ENCODE measurements at places on chromosomes 11 and 22.
A peak's percentile ranks its signal among the peaks of the same experiment; 100 is the strongest.

- DNase-seq: no peak
Observed at GRCh38 chr22:39537975-39538374, 5.4 kb upstream of the RPS19BP1 start.

GRCh38 chr11:94655291-94655690 is 88.1 kb downstream of the PIWIL4 start:
- no peak for DNase-seq

DNA sequence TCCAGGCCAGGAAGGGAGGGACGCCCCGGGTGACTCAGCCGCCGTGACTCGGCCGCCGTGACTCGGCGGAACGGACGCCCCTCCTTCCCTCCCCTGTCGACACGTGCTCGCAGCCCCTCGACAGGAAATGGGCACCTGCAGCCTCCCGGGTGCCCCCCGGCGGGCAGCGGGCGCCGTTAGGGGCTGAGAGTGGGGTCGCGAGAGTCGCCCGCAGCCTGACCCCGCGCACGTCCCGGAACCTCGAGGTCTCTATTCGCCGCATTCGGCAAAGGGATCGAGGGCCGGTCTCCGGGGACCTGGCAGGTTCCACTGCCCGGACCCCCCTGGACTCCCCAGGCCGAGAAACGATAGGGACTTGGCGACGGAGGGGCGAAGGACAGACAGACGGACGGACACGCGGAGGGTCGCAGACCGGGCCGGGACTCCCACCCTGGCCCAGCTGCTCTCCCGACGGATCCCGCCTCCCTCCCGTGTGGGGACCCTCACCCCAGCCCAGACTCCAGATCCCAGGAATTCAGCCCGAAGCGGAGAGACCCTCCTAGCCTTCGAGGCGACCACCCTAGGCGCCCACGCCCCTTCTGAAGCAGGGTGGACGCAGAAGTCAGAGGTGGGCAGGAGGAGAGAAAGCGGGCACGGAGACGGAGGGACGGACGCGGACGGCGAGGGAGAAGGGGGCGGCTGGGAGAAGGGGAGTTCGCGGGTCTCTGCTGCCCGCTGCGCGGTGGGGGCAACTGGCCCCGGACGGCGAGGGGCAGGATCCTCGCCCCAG is 648 bp downstream of the FOSL1 start:
- DNase-seq: peak; percentile 63

DNA sequence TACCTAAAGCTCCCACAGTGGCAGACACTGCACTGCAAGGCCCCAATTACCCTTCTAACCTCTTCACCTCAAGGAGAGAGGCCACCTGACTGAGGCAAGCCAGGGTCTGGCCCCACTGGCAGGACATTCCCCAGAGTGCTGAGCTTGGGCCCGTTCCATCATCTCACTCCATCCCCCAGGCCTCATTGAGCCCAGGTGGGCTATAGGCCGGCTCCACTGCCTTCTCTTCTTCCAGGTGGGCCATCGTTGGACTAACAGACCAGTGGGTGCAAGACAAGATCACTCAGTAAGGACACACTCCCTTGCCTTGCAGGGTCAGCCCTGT is 19.1 kb downstream of the CDC45 start:
- DNase-seq: no peak

- DNase-seq: no peak
Observed at GRCh38 chr11:47156951-47157350, 19.7 kb downstream of the ARFGAP2 start.

- DNase-seq: no peak
Observed at GRCh38 chr11:75473684-75474083, 40.7 kb upstream of the KLHL35 start.

DNA sequence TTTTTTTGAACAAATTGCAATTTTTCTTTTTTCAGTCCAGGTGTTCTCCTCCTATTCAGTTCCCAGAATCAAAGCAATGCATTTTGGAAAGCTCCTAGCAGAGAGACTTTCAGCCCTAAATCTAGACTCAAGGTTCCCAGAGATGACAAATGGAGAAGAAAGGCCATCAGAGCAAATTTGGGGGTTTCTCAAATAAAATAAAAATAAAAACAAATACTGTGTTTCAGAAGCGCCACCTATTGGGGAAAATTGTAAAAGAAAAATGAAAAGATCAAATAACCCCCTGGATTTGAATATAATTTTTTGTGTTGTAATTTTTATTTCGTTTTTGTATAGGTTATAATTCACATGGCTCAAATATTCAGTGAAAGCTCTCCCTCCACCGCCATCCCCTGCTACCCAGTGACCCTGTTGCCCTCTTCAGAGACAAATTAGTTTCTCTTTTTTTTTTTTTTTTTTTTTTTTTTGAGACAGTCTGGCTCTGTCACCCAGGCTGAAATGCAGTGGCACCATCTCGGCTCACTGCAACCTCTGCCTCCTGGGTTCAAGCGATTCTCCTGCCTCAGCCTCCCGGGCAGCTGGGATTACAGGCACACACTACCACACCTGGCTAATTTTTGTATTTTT is 6.2 kb upstream of the UBE4A start:
- peak; percentile 9 for DNase-seq

DNA sequence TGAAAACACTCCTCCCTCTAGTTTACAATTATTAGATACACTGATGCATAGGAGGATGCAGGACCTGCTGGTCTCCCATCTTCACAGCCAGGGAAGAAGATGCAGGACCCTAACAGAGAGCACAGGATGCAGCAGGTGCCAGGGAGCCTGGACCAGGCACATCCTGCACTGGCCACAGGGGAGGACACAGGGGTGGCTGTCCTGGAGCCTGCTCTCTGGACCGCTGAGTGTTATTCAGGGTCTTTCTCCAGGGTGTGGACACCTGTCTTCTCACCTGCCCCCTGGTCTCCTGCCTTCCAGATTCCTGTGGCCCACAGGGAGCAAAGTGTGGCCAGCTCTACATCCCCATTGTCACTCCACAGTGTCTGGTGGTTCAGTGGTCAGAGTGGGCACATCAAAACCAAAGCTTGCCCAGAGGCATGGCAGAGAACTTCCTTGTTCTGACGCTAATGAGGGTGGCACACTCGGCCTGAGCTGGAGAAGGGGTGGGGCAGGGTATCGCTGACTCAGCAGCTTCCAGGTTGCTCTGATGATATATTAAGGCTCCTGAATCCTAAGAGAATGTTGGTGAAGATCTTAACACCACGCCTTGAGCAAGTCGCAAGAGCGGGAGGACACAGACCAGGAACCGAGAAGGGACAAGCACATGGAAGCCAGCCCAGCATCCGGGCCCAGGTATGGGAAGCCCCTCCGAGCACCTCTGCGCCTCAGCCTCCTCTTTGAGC is at the start of gene APOBEC3A:
APOBEC3A (plus strand) TSS at position 564 of the 725 bp plus-strand sequence; CDS start at position 647, 83 bp downstream.
- no peak for DNase-seq

- DNase-seq: no peak
Observed at GRCh38 chr22:38756711-38757463, 1.1 kb upstream of the SUN2 start.

DNA sequence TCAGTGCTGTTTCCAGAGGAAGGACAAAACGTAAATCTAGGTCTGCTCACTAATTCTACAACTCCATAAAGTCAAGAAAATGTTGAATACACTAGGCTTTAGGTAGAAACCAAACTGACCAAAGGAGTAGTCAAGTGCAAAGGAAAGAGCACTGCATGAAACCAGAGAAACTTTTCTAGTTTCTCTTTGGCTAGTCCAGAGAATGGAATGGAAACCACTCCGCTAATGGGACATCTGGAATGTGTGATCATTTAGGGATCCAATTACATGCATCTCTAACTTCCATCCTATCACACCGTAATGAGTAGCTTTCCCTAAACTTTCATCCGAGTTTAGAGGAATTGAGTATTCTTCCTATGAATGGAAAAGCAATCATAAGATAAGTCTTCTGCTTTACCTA is 2.4 kb downstream of the OR52M1 start:
- DNase-seq: no peak

DNA sequence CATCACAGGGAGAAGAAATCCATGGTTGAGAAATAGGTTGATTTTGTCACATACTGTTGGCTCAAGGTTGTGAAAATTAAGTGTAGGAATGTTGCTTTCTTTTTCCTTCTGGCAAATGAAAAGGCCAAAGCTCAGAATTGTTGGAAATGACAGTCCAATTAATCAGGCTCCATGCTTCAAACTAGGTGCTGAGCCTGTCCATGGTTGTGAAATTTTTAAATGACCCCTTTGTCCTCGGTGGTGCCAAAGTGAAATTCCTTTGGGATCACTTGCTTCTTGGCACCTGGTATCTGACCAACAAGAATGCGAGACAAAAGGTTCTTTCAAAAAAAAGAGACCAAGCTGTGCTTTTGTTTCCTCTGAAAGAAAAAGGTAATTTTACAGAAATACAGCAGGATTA is 451.9 kb downstream of the ETS1 start:
- peak; percentile 50 for DNase-seq

- DNase-seq: no peak
Observed at GRCh38 chr11:126893796-126894195, 106.8 kb downstream of the KIRREL3 start.

DNA sequence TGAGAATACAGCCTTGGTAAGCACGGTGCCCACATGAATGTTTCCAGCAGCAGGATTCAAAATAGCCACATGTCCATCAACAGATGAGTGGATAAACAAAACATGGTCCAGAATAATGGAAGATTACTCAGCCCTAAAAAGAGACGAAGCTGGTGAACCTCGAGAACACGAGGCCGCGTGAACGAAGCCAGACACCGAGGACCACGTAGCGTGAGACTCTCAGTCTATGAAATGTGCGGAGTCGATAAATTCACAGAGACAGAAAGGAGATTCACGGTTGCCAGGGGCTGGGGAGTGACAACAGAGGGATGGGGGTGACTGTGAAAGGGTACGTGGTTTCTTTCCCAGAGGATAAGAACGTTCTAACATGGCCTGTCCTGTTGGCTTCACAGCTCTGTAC is 2.9 kb upstream of the ASCL2 start:
- no peak for DNase-seq

- DNase-seq: no peak
Observed at GRCh38 chr11:125287491-125288210, 123.1 kb downstream of the PKNOX2 start.

DNA sequence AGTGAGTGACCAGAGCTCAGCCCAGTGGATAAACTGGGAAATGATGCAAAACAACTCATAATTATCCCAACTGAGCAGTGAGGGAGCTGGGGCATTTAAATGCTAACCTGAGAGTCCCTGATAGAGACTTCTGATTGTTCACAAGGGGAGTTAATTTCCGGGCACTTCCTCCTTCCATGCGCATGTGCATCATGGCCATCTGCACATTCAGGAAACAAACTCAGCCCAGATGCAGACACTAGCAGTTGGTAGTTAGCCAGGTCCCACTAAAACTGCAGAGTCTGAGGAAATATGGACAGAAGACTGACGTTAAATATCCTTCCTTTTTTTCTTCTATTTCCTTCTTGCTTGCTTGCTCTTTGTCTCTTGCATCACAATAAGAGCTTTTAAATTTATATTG is 852.1 kb upstream of the LRRC4C start:
- no peak for DNase-seq

DNA sequence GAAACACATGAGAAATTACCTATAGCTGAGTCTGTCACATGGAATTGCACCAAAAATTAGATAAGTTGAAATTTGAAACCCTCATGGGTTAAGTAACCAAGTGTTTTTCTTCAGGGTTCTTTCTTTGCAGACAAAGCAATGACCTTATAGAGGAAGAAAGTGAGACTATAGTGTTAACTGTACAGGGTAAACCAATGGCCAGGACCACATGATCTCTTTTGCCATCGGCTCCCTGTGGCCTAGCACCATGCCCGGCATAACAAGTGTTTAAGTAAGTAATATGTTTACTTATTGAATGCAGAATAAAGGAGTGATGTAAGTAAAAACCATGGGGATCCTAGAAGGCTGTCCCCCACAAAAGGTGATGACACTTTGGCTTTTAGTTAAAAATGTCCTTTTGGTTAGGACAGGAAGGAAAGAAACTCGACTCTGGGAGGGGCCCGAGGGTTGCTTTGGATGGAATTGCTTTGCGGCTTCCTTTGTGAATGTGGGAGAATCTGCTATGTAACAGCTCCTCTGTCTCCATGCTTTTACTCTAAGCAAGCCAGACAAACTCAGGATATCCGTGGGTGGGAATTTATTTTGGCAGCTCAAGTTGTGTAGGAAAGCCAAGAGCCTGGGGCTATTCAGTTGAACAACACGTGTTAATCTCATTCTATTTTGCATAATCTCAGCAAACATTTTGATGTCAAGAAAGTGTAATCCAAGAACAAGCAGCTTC is 454.7 kb downstream of the INSC start:
- no peak for DNase-seq

- no peak for DNase-seq
Observed at GRCh38 chr11:114155116-114155515, 95.6 kb downstream of the ZBTB16 start.

DNA sequence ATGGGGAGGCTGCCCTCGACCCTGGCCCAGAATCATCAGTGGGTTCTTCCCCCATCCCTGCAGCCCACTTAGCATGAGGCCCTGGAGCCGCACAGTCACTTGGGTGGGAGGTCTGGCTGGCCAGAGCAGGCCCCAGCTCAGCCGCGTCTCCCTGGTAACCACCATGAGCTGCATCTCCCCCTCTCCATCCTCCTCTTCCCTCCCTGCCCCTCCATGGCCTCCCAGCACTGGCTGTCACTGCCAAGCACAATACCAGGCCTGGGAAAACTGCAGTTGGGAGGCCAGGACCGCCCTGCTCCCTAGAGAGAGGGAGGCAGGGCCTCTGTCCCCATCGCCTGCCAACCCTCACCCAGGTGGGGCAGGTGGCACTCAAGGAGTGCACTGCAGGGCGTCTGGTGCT is 8.0 kb downstream of the CSDC2 start:
- DNase-seq: no peak

DNA sequence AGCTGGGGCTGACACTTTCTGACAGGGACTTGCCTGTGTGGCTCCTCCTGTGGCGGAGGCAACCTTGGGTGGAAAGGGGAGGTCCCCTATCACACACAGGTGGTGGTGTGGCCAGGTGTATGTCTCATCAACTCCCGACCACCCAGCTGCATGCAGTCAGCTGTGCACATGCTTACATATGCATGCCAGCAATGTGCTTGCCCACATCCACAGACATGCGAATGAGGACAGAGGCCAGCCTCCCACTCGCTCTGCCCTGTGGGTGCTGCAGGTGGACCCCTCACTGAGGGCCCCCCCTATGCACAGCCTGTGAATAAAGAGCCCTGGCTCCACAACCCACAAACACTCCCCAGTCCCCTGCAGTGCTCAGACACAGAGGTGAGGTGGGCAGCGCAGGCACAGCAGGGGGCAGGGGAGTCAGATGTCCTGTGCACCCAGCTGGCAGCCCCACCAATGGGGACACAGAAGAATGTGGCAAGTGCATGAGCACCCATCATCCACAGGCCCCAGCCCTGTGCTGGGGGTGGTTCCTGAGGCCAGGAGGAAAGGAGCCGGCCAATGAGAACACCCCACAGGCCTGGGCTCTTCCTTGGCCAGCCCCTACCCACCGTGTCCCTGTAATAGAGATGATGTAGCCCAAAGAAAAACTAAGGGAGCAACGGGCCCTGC is 9.5 kb downstream of the GNB1L start:
- DNase-seq: no peak

GRCh38 chr11:45771566-45772448 is 33.1 kb upstream of the SLC35C1 start:
- DNase-seq: peak; percentile 68

DNA sequence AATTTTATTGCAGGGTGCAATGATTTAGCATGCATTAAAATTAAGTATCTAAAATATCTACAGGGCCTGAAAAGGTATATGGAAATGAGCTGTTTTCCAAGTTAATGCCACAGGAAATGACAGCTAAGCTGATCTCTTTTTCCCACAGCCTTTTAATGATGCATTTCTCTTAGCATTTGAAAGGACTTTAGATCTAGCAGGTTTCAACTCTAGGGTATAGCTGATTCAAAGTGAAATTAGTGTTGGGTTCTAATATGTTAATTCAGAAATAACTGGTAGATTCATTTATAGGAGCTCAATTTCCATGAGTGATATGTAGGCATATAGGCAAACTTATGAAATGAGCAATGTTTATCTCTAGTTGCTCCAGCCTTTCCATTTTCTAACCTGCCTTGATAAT is 274.2 kb downstream of the CASP12 start:
- no peak for DNase-seq

Measured in SW 1271 (cell line).